ENCODE measurements at places on chromosomes 2 and 18. TPM values are rescaled to one million over a fixed set of nuclear protein-coding genes. Genes with fewer than 3 reads are reported as not detected.

GRCh38 chr2:165725421-165725820 is 68.6 kb downstream of the GALNT3 start:
- DNase-seq, result no peak

- peak; percentile 33 for DNase-seq
Measured at GRCh38 chr2:173043476-173043875, 32.2 kb upstream of the MAP3K20 start.

Gene EFHD1
- total RNA-seq, result 29.7 TPM

- DNase-seq, result no peak
Measured at GRCh38 chr2:54639609-54640008, 83.9 kb upstream of the EML6 start.

Gene SLC25A12
- total RNA-seq, result 110 TPM

- no peak for DNase-seq
Measured at GRCh38 chr2:50751311-50752031, 280.5 kb downstream of the NRXN1 start.

Gene SERTAD2
- 14.5 TPM for total RNA-seq

Gene NR4A2
- total RNA-seq, result 0.88 TPM

DNA sequence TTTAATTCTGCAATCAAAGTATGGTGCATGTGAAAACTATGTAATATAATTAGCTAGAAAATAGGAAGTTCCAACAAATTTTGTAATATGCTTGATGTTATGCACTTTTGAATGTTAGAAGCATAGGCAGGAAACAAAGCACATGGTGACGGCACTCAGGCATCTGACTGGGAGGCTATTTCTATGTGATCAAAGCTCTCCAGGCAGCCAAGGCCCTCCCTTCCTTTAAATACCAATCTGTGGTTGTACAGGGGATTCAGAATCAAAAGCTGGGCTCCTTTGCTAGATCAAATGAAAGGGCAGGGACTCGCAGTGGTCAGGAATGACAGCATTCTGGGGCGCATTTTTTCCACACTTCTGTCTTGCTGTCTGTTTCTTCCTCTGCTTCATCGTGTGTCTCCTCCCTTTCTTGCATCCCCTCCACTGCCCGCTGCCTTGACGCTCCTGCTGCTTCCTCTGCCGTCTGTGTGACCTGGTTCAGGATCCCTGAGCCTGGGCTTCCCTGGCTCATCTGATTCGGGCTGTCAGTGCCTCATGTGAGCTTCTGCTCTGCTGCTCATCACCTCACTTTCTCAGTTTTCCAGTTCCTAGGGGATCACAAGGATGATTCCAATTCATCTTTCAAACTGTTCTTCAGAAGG is 30.9 kb downstream of the TMEM182 start:
- no peak for DNase-seq

GRCh38 chr18:62505669-62506494 is 16.9 kb upstream of the ZCCHC2 start:
- no peak for DNase-seq

DNA sequence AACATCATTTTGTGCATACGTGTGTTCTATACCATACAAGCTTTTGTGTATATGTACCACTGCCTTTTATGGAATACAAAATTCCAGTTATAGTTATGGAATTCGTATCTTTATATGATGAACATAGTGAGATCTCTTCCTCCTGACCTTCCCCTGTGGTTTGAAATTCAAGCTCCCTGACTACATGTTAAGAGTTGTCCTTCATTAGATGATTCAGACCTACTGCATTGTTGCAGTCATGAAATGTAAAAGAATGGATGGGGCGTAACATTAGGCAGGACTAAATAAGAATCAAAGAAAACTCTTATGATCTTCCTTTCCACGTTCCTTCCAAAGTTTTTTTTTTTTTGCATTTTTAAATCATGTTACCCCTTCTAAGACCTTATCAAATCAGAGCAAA is 107.1 kb downstream of the UNC80 start:
- no peak for DNase-seq

GRCh38 chr2:210792000-210792399 is 235.6 kb downstream of the CPS1 start:
- DNase-seq, result no peak

- DNase-seq, result no peak
Measured at GRCh38 chr2:60794271-60794863, 38.3 kb downstream of the PAPOLG start.

Gene GKN1
- total RNA-seq, result not detected

GRCh38 chr2:148978706-148979105 is 59.8 kb upstream of the LYPD6B start:
- DNase-seq, result no peak
